ENCODE measurements at places on chromosomes 6 and 20.

DNA sequence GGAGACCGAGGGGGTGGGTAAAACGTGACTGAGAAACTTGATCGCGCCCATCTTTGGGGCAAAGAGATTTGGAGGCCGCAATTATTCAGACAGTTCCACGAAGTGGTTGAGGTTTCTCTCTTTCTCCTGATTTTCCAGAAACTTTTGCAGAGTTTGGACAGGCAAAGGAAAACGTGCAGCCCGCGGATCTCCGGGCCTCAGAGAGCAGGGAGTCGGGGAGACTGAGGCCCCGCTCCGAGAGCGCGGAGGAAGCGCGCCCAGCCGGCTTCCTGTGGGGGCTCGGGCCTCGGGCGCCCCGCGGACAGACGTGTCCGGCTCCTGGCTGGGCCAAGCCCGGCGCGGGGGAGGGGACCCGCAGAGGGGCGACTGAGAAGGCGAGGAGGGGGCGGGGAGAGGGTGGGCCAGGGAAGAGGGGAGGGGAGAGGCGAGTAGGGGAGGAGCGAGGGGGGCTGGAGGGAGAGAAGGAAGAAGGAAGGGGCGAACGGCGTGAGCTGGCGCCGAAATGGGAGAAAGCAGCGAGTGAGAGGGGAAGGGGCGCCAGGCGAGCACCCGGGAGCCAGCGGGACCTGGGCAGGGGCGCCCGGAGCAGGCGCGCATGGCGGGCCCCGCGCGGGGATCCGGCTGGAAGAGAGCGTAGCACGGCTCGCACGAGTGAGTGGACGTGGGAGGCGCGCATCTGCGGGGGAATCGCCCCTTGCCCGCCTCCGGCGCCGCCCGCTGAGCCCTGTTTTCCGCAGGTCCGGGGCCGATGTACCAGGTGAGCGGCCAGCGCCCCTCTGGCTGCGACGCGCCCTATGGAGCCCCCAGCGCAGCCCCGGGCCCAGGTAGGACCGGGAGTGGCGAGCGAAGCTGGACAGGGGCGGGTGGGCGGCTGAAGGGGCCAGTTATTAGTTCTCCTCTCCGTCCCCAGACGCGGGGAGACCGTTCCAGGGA lies at the start of gene MDFI:
Gene MDFI (plus strand): TSS at position 467 of the 933 bp plus-strand sequence. CDS start 282 bp downstream, at position 749.
- DNase-seq: no peak

GRCh38 chr20:35539756-35540212 lies 2.1 kb upstream of the ERGIC3 start:
- peak; percentile 58 for DNase-seq

DNA sequence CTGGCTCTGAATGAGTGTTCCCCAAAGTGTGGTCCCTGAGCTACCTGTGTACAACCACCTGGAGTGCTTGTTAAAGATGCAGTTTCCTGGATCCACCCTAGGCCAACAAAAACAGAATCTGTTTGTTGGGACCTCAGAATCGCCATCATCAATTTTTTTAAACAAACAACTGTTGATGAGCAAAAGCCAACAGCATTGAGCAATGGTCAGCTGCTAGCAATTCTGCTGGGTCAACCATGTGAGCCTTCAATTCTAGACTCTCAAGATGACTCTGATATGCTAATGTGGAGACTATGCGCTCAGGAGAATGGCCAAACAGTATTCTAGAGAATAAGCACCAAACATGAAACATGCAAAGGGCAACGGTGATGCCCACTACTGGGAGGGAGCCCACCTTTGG lies 64.4 kb upstream of the IYD start:
- DNase-seq: no peak

DNA sequence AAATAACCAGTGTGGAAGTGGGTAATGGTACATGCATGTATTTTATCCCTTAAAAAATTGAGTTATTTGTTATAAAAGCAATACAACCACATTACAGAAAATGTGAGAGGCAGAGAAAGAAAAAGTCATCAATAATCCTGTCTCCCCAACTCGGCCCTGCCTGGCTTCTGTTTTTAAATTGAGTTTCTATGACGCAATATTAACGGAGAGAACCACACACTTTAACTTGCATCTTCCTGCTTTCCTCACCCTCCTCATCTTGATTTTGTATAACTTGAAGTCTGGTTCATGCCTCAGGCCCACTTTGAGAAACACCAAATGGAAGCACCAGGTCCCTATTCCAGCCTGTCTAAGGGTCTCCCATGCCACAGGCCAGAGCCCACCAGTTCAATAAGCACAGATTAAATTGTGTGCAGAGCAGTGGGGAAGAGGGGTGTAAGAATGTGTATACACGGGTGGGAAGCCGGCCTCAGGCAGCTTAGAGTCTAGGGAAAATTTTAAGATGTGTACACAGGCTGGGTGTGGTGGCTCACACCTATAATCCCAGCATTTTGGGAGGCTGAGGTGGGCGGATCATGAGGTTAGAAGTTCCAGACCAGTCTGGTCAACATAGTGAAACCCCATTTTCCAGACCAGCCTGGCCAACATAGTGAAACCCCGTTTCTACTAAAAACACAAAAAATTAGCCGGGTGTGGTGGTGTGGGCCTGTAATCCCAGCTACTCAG lies 15.9 kb downstream of the KCNK5 start:
- no peak for DNase-seq

DNA sequence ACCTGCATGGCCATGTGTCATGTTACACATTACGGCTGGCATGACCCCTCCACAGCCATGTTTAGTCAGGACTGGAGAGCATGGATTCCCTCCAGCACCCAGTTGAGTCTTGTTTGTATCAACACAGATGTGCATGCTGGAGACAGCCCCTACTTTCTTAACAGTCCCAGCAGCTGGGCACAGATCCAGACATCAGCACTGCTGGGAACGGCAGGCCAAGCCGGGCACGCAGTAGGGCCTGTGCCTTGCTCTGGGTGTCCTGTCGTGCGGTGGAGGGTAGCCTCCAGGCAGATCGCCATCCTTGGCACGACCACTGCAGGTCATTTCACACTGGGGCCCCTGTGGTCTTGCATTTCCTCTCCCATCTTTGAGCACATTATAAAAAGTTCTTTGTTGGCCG lies 381.4 kb downstream of the SMOC2 start:
- no peak for DNase-seq

DNA sequence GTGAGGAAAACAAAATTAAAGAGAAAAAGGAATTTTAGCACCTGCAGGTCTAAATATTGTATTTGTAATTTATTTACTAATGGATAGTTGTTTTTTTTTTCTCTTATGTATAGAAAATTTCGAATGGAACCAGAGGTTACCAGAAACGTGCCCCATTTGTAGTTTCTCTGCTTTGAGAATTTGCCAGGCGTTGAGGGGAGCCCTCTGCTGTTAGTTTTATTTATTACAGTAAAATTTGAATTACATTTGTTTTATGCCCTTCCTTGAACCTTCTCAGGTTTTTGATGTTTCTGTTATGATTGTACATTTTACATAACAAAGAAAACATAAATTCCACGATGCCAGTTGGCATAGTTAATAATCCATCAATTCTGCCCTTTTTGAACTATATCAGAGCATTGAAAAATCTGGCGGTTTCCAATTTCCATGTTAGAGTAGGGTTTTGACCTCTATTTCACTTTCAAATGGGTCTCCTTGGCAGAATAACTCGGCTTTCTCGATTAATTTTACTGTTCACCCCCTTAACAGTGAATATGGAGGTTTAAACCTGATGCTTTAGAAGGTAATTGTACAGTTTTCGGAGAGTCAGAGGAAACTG lies 35.1 kb upstream of the RFPL4B start:
- DNase-seq: peak; percentile 8

- peak; percentile 39 for DNase-seq
Measured at GRCh38 chr6:35024551-35025054, 116.5 kb downstream of the TCP11 start.

- no peak for DNase-seq
Measured at GRCh38 chr6:143123941-143124340, 63.3 kb downstream of the AIG1 start.

- DNase-seq: no peak
Measured at GRCh38 chr6:131206463-131207251, 71.4 kb downstream of the AKAP7 start.

DNA sequence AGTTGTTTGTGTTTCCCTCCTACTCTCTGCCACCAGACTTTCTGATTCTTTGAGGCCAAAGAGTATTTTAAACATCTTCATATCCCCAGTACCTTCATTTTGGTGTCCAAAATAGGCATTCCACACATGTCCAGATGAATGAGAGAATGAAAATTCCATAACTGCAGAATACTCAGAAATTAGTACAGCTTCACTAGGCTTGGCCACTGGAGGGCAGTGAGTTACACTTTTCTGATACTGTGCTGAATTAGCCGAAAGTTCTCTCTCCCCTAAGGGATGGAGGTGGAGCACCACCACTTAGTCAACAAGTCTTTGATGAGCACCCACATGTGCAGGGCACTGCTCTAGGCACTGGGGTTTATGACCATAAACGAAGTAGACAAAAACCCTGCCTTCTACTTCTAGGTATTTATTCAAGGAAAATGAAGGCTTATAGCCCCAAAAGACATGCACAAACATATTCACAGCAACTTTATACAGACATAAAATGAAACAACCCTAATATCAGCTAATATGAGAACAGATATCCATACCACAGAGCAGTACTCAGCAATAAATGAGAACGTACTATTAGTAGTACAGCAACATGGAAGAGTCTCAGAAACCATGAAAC lies 46.1 kb upstream of the TMEM217 start:
- peak; percentile 19 for DNase-seq

- no peak for DNase-seq
Measured at GRCh38 chr6:136076496-136076895, 173.6 kb downstream of the MTFR2 start.

DNA sequence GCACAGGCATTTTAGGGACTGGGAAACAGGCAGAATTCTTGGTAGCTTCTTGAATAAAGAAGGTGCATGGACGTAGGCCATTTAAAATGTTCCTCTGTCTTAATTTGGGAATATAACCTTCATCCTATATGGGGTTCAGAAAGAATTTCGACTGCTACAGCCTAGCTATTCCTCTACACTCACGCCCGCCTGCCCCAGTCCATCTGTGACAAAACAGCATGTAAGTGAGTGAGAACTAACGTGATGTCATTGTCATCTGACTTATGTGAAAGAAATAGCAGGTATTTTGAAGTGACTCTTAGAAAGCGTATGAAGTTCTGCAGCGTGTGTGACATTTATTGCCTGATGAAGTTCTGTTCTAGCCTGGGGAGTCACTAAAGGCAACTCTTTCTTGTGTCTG lies 52.2 kb upstream of the SLC22A1 start:
- no peak for DNase-seq

- no peak for DNase-seq
Measured at GRCh38 chr6:9704989-9705388, 709.9 kb downstream of the TFAP2A start.

DNA sequence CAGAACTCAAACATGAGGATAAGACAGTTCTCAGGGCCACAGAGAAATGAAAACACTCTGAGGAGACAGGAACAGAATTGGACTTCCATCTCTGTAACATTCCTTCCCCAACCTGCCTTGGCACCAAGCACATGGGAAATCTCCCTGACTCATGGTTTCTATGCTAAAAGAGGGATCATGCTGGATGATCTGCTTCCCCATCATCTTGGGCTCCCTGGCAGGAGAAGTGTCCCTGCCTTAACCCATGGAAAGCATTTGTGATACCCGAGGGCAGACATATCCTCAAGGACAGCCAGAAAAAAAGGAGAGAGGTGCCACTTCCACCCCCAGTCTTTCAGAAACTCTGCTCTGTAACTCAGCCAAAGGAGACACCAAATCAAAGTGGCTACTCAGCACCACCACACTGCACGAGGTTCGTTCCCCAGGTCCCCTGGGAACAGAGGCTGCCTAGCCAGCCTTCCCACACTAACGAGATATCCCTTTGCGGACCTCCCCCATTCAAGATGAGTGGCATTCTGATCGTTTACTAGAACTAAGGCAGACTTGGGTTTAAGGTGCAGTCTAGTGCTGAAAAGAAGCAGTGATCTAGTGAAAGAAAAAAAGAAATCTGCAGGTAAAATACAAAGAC lies 34.8 kb downstream of the BLOC1S5 start:
- no peak for DNase-seq

- DNase-seq: no peak
Measured at GRCh38 chr20:60220706-60221105, 262.5 kb downstream of the CDH26 start.

DNA sequence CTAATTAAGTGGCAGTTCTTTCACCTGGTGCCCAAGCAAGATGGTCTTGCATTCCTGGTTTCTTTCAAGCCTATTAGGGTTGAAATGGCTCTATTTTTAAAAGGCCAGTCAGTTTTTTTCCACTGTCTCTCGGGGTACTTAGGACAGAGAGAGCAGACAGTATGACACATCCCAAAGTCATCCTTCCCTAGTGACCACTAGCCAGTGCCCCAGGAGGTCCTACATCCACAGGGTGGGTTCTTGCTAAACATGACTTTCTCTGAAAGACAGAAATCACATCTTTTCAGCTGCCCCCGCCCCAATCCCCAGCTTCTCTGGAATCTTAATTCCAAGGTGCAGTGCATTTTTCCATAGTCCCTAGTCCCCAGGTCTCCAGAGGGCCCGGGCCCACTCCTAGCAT lies 192.4 kb downstream of the SLC24A3 start:
- no peak for DNase-seq

DNA sequence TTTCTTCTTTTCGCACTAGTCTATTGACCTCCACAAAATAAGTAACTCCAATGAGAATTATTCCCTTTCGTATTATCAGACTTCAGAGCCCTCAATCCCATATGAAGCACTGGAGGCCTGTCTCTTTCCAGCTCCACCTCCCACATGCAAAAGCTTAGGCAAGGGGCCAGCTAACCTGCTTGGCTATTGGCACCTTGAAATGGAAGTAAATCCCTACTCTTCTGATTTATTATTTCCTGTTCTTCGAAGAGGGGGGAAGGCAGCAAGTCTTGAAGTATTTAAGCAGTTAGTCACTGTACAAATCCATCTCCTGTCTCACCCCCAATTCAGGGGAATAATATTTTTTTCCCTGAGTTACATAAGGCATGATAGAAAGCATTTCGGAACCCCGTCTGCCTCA lies 577.8 kb downstream of the MAFB start:
- DNase-seq: no peak

GRCh38 chr6:52820198-52820597 lies 16.6 kb upstream of the GSTA1 start:
- no peak for DNase-seq

DNA sequence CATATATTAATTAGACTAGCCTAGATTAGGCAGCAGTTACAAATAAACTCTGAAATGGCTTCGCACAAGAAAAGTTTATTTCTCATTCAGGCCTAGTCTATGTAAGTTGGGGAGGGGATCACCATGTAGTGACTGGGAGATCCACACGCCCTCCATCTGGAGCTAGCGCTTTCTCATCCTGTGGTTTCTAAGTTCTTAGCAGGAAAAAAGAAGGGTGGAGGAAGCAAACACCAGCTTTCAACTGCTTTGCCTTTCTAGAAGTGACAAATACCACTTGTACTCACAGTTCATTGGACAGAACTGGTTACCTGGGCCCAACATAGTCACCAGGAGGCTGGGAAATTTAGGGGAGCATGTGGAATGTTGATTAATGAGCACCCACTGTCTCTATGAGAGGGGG lies 46.6 kb downstream of the NDUFAF5 start:
- DNase-seq: no peak

- no peak for DNase-seq
Measured at GRCh38 chr6:169837529-169838250, 86.3 kb downstream of the ERMARD start.

All from NCI-H2081 (cell line).